Effector memory CD8-positive, alpha-beta T cell (primary cell): ENCODE measurements at places on chromosomes 6 and 20.

DNA sequence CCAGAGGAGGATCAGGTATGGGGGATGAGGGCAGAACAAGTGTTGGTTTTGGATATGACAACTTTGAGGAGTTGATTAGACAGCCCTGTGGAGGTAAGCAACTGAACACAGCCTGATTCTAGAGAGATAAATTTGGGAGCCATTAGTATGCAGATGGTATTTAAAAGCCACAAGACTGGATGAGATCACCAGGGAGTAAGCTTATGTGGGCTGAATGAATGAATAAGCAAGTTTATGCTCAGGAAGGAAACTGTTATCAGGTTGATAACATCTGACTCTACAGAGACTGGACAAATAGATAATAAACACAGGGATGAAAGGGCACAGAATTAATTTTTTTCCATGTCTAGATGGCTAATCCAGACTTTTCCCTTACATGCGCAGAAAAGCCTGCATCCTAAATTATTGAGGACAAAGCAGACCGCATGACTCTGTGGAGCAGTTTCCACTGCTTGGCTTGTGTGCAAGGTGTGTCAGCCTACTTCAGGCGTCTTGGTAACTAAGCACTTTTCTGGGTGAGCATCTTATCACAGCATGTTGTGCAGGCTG is 150.6 kb downstream of the GJA10 start:
- H3K27me3 ChIP-seq: no peaks in the 10 kb centered on the region
- peaks cover 11% of the 10 kb centered on the region for H3K4me1 ChIP-seq
- H3K36me3 ChIP-seq: no peaks in the 10 kb centered on the region
- H3K4me3 ChIP-seq: no peak overlapping the region

GRCh38 chr6:20705741-20706140 is 171.5 kb downstream of the CDKAL1 start:
- H3K4me1 ChIP-seq: peaks cover 25% of the 10 kb centered on the region
- no peak overlapping the region for H3K27ac ChIP-seq
- H3K27me3 ChIP-seq: no peaks in the 10 kb centered on the region
- H3K36me3 ChIP-seq: peaks cover 4% of the 10 kb centered on the region
- DNase-seq: no peak

DNA sequence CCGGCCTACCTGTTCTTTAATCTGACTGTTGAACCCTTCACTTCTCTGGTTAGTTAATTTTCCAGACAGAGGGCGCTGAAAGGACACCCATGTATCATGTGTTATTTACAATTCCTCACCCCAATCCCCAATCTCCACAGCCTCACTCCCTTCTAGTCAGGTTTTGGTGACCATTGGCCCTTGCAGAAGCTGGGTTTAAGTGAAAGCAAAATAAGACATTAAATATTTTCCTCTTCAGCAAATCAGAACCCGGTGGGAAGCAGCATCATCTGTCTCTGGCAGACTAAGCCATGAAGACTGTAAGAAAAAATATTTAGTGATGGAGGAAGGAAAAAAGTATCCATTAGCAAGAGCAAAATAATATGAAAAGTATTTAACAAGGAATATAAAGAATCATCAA is 9.4 kb upstream of the HLA-DQA1 start:
- peak overlapping the region; percentile 89 for H3K27ac ChIP-seq
- peaks cover 28% of the 10 kb centered on the region for H3K4me1 ChIP-seq
- DNase-seq: no peak
- H3K36me3 ChIP-seq: peaks cover 6% of the 10 kb centered on the region
- no peaks in the 10 kb centered on the region for H3K27me3 ChIP-seq

DNA sequence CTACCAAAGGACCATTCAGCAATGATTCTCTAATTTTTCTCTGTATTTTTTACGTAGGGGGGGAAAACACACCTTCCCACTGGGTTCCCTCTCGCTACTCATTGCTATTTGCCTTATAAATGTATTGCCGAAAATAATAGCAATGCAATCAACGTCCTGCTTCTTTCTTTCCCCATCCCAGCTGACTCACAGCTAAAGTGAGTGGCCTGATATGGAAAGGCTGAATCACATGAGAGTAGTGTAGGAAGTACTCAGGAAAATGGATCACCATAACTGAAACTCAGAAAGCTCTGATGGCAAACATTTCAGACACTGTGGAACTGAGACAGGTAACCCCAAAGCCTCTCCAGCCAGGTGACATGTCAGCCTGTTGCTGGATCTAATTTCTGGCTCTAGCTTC is 49.3 kb upstream of the SRPK1 start:
- no peaks in the 10 kb centered on the region for H3K27me3 ChIP-seq
- H3K36me3 ChIP-seq: no peaks in the 10 kb centered on the region
- H3K4me1 ChIP-seq: no peaks in the 10 kb centered on the region
- no peak overlapping the region for H3K27ac ChIP-seq
